ENCODE measurements at places on chromosomes 6 and 20.

DNA sequence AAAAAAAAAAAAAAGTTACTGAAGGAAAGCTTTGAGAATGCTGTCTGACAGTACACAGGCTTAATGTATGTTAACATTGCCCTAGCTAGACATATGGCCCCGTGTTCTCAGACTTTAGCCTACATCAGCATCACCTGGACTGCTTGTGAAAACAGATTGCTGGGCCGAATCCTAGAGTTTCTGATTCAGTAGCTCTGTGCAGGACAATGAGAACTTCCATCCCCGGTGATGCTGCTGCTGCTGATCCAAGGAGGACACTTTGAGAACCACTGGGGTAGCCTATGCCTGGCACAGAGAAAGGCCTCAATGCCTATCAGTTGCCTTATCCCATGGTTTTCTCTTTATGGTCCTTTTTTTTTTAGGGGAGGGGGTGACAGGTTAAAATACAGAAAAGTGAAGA lies 1.6 kb downstream of the HCK start:
- no peak for DNase-seq

DNA sequence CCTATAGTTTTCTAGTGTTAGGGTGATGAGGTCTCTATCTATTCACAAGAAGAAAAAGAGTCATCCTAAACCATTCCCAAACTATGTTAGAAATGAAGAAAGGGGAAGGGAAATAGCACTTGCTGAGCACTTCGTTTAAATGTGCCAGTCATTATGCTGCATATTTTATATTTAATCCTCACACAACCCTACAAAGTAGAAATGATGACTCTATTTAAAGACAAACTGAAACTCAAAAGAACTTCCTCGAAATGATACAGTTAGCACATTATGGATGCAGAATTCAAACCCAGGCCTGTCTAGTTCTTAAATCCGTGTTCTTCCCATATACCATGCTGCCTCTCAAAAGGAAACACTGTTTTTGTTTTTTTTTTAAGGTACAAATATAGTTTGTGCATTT lies 174.6 kb downstream of the GMPR start:
- no peak for DNase-seq

- DNase-seq = no peak
Measured at GRCh38 chr20:12535316-12535715, 473.5 kb upstream of the SPTLC3 start.

DNA sequence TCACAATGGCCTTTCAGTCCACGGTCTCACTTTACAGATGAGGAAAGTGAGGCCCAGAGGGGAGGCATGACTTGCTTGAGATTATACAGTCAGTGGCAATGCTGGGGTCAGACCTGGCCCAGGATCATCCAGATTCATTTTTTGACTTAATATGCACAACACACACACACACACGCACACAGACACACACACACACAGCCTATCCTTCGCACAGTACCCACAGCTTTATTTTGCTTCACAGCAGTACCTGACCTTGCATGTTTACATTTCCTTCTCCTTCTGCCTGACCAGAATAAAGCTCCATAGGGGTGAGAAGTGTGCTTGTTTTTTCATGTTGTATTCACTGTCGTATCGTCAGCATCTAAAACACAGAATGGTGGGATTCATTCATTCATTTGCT lies 79.8 kb downstream of the VEGFA start:
- no peak for DNase-seq

GRCh38 chr6:28078050-28078449 lies 2.3 kb upstream of the ZNF165 start:
- DNase-seq = no peak

All from COLO829 (cell line).